MCF 10A (cell line): ENCODE measurements at places on chromosomes 6 and 20. TPM values are rescaled to one million over a fixed set of nuclear protein-coding genes. Genes with fewer than 3 reads are reported as not detected.

- H3K36me3 ChIP-seq = no peaks in the 10 kb centered on the region
- no peak for DNase-seq
- no peaks in the 10 kb centered on the region for H3K4me1 ChIP-seq
Measured at GRCh38 chr6:40330301-40330721, 256.9 kb downstream of the LRFN2 start.

Gene KCNK5
- total RNA-seq = 1.3 and 2.6 TPM in 2 replicates

DNA sequence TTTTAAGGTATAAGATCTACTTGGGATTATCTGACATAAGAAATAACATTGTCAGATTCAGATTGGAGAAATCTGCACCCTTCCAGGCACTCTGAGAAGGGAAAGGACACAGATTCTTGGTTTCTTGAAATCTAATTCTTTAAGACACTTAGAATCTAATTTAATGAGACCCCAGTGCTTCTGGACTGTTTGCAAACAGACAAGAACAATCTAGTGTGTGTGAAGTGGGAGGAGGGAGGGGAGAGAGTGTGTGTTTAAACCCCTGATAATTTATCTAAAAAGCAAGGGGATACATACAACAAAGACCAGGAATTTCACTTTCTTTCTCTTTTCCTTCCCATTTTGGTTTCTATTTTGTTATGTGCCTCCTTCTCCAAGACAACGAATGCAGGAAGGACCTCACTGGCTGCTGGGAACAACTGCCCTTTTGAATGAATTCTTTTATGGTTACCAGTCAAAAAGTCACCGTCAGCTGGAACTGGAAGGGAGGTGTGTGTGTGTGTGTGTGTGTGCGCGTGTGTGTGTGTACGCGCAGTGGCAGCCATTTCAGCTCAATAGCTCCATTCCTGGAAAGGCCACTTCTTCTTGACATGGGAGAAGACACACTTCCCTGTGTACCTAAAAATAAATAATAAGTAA is 129.4 kb downstream of the BCAS1 start:
- no peak overlapping the region for H3K27ac ChIP-seq
- no peak for DNase-seq
- H3K4me3 ChIP-seq = no peak overlapping the region
- H3K36me3 ChIP-seq = no peaks in the 10 kb centered on the region
- peaks cover 19% of the 10 kb centered on the region for H3K4me1 ChIP-seq

Gene ADGRB3
- not detected in 2 replicates for total RNA-seq

DNA sequence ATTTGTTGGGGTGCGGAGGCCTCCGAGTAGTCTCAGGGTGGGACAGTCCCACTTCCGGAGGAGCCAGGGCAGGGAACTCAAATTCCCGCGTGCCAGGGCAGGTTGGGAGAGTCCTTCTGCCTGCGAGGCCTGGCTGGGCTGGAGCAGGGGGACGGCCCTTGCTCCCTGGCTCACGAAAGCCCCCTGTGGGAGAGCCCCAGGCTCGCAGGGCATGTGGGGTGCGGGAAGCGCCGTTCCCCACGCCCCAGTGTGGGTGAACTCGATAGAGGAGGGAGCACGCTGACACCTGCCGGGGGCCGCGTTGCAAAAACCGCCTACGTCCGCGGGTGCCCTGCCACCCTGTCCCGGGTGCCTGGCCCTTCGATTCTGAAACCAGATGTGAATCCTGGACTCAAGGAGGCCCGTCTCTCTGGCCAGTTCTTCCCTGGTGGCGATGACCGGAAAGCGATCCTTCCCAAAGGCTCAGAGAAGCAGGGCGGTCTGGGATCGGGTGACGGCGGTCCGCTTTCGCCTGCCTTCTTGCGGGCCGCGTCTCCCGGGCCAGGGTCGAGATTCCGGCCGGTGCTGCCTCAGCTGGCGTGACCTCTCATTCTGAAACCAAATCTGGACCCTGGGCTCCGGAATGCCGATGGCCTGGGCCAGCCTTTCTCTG is 1846.5 kb upstream of the DEFB115 start:
- H3K4me3 ChIP-seq = no peak overlapping the region
- H3K4me1 ChIP-seq = no peaks in the 10 kb centered on the region
- H3K27ac ChIP-seq = no peak overlapping the region
- no peaks in the 10 kb centered on the region for H3K27me3 ChIP-seq

DNA sequence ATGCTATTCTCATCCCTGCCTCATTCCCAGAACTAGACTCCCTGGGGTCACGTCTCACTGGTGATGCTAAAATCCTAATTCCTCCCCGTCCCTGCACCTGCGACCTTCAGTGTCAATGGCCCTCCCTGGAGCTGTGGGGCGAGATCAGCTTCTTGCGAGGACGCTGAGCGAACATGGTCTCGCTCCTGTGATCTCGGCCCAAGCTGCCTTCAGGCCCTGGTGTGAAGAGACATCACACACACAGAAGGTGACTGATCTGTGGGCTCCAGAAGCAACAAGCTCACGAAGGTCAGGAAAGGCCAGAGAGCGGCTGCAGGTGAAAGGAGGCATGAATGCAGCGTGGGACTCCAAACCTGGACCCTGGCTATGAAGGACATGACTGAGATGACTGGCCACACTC is 139.5 kb upstream of the CST7 start:
- H3K27me3 ChIP-seq = no peaks in the 10 kb centered on the region
- no peak overlapping the region for H3K4me3 ChIP-seq
- no peak for DNase-seq
- no peak overlapping the region for H3K27ac ChIP-seq
- H3K36me3 ChIP-seq = no peaks in the 10 kb centered on the region

GRCh38 chr20:32664012-32664677 is 9.6 kb downstream of the C20orf203 start:
- no peaks in the 10 kb centered on the region for H3K27me3 ChIP-seq
- no peak for DNase-seq
- H3K4me3 ChIP-seq = no peak overlapping the region
- no peaks in the 10 kb centered on the region for H3K36me3 ChIP-seq

DNA sequence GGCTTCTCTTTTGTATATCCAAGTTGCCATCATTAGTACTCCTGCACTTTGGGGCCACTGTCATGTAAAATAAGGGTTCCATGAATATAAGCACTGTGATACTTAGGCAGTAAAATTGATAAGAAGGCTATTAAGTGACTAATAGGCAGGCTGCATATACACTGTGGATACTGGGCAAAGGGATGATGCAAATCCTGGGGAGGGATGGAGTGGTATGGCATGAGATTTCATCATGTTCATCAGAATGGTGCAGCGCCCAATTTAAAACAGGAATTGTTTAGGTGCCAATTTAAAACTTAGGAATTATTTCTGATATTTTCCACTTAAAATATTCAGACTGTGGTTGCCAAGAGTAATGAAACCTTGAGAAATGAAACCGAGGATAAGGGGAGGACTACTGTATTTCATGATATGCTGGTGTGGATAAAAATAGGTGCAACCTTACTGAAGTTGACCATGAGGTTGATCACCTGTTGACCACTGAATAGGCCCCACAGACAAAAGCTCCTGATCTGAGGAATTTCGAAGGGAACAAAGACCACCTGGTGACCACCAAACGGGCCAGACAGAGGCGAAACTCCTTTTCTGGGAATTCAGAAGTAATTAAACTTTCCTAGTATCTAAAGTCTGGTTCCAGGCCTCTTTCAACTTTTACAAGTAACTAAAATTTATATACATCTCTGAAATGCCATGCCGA is 4.9 kb upstream of the TRIM39 start:
- peaks cover 51% of the 10 kb centered on the region for H3K4me1 ChIP-seq
- H3K27ac ChIP-seq = no peak overlapping the region
- peaks cover 29% of the 10 kb centered on the region for H3K36me3 ChIP-seq

- H3K27me3 ChIP-seq = peaks cover 99% of the 10 kb centered on the region
- no peaks in the 10 kb centered on the region for H3K36me3 ChIP-seq
- no peak overlapping the region for H3K27ac ChIP-seq
- H3K4me3 ChIP-seq = peak overlapping the region; percentile 69
- DNase-seq = no peak
Measured at GRCh38 chr6:127117979-127118297, 533 bp upstream of the RSPO3 start.

Gene PSORS1C2
- not detected in 2 replicates for total RNA-seq

- H3K36me3 ChIP-seq = peaks cover 6% of the 10 kb centered on the region
- H3K4me1 ChIP-seq = no peaks in the 10 kb centered on the region
Measured at GRCh38 chr20:61448386-61448785, 196.3 kb downstream of the CDH4 start.

DNA sequence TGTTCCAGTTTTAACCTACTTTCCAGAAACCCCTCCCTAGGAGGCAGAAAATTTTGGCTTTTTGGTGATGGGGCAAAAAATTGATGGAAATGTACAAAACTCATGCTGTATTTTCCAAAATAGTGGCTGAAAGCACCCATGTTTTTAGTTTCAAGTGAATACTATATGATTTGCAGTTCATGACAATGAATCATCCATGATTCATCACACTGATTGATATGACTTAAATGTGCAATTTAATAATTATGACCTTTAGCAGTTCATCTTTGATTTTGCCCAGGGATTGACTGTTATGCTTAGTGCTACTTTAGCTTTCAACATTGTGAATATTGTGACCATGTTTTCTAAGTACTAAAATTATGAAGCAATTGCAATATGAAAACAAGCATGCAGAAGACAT is 478.7 kb downstream of the HTR1B start:
- no peaks in the 10 kb centered on the region for H3K36me3 ChIP-seq
- peak; percentile 6 for DNase-seq
- H3K27me3 ChIP-seq = no peaks in the 10 kb centered on the region
- H3K27ac ChIP-seq = no peak overlapping the region

DNA sequence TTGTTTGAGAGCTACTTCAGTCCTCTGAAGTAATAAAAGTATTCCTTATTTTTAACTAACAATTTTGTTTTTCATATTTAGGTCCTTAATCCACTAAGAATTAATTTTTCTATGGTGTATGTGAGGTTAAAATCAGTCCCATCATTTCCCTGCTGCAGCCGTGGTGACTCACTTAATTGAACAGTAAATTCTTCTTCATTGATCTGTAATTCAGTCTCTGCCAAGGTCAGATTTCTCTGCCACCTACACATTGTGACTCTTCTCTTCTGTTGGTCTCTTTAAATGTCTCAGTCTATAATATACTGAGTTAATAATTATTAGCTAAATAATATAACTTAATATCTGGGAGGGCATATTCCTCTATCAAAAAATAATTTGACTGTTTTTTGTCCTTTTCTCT is 262.3 kb downstream of the UTRN start:
- H3K4me3 ChIP-seq = no peak overlapping the region
- DNase-seq = no peak
- no peak overlapping the region for H3K27ac ChIP-seq
- peaks cover 43% of the 10 kb centered on the region for H3K36me3 ChIP-seq

DNA sequence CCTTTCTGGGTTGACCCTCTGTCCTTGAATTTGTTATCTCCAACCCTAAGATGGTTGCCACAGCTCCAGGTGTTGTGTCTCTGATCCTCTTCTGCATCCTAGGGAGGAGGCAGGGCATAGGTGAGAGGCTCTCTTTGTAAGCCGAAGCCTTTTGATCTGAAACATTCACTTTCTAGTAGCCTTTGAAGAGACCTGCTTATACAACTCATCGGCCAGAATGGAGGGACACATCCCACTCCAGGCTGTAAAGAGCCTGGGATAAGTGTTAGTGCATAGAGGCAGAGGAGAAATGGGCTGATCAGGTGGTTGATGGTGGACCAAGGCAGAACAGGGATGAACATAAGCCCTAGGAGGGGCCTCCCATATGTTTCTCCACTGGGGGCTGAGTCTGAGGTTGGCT is 137.1 kb upstream of the KCNG1 start:
- no peaks in the 10 kb centered on the region for H3K36me3 ChIP-seq
- no peak for DNase-seq
- H3K4me1 ChIP-seq = peaks cover 16% of the 10 kb centered on the region
- H3K4me3 ChIP-seq = no peak overlapping the region
- H3K27me3 ChIP-seq = peaks cover 45% of the 10 kb centered on the region
- no peak overlapping the region for H3K27ac ChIP-seq

- no peak for DNase-seq
- no peaks in the 10 kb centered on the region for H3K27me3 ChIP-seq
- no peak overlapping the region for H3K27ac ChIP-seq
- peaks cover 11% of the 10 kb centered on the region for H3K4me1 ChIP-seq
Measured at GRCh38 chr6:130520221-130520620, 154.4 kb downstream of the TMEM200A start.

Gene PHACTR3
- total RNA-seq = 4.5 and 22.8 TPM in 2 replicates

GRCh38 chr6:157169656-157170055 is 153.7 kb downstream of the TMEM242 start:
- peaks cover 24% of the 10 kb centered on the region for H3K36me3 ChIP-seq
- DNase-seq = no peak
- H3K4me3 ChIP-seq = no peak overlapping the region

- no peak overlapping the region for H3K4me3 ChIP-seq
- no peak overlapping the region for H3K27ac ChIP-seq
- no peaks in the 10 kb centered on the region for H3K4me1 ChIP-seq
- no peaks in the 10 kb centered on the region for H3K36me3 ChIP-seq
- peak; percentile 67 for DNase-seq
Measured at GRCh38 chr20:57514273-57514751, 10.6 kb downstream of the CTCFL start.

DNA sequence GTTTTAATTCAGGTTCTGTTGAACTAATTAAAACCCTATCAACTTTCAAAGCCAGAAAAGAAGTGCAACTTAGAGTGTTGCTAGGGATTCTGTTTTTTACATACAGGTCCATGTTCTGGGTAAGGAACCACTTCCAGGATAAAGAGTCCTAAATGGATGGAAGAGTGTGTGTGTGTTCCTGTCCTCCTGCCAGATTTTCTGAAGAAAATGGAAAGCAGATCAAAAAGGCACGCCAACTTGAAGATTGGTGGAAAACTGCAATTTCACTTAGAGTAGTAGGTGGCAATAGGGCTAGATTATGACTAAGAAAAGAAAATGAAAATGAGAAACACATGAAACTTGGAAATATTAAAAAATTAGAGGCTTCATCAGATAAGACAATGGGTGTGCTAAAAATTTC is 85.3 kb downstream of the COL21A1 start:
- H3K36me3 ChIP-seq = no peaks in the 10 kb centered on the region
- DNase-seq = no peak
- no peak overlapping the region for H3K4me3 ChIP-seq
- H3K27ac ChIP-seq = no peak overlapping the region
- H3K4me1 ChIP-seq = no peaks in the 10 kb centered on the region
- no peaks in the 10 kb centered on the region for H3K27me3 ChIP-seq

GRCh38 chr6:157724138-157724820 is 98.8 kb upstream of the SNX9 start:
- H3K27ac ChIP-seq = peak overlapping the region; percentile 13
- H3K4me3 ChIP-seq = no peak overlapping the region

Gene RBM24
- total RNA-seq = not detected in 2 replicates

GRCh38 chr6:77548190-77548589 is 84.9 kb upstream of the HTR1B start:
- H3K4me3 ChIP-seq = no peak overlapping the region
- no peaks in the 10 kb centered on the region for H3K36me3 ChIP-seq
- no peaks in the 10 kb centered on the region for H3K4me1 ChIP-seq

GRCh38 chr6:136822046-136822375 is 381 bp upstream of the PEX7 start:
- no peak for DNase-seq
- H3K27me3 ChIP-seq = no peaks in the 10 kb centered on the region
- H3K36me3 ChIP-seq = peaks cover 17% of the 10 kb centered on the region

Gene TFAP2D
- not detected in 2 replicates for total RNA-seq

Gene DPPA5
- not detected in 2 replicates for total RNA-seq

Gene PNLDC1
- not detected in 2 replicates for total RNA-seq

Gene JPH2
- 11.1 and 14.7 TPM in 2 replicates for total RNA-seq
